ENCODE measurements at places on chromosomes 16 and 17. TPM values are rescaled to one million over a fixed set of nuclear protein-coding genes. Genes with fewer than 3 reads are reported as not detected.

GRCh38 chr16:4944333-4945281 lies 7.7 kb upstream of the PPL start:
- H3K4me1 ChIP-seq: peaks cover 37% of the 10 kb centered on the region
- H3K36me3 ChIP-seq: no peaks in the 10 kb centered on the region
- peak; percentile 95 for DNase-seq
- H3K27me3 ChIP-seq: no peaks in the 10 kb centered on the region
- H3K4me3 ChIP-seq: no peak overlapping the region
- H3K27ac ChIP-seq: peak overlapping the region; percentile 73

GRCh38 chr17:42647778-42648177 lies 11.3 kb upstream of the TUBG2 start:
- H3K4me1 ChIP-seq: no peaks in the 10 kb centered on the region
- H3K27ac ChIP-seq: no peak overlapping the region
- no peaks in the 10 kb centered on the region for H3K27me3 ChIP-seq
- H3K4me3 ChIP-seq: no peak overlapping the region

DNA sequence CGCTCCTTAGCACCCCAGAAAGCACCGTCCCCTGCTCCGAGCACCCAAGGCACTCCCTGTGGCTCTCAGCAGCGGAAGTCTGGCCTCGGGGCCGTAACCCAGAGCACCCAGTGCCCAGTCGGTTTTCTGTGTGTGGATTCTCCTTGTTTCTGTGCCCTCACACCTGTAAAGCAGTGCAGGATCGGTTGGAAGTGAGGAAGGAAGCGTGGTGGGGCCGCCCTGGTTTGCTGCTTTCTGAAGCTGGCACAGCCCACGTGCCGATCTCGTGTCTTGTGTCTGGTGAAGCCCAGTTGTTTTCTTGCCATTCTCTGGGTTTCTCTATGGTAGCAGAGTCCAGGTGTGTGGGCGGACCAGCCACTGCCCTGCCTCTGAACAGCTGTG lies 3.7 kb downstream of the ACSF3 start:
- H3K27ac ChIP-seq: no peak overlapping the region
- H3K27me3 ChIP-seq: no peaks in the 10 kb centered on the region
- DNase-seq: no peak
- H3K36me3 ChIP-seq: peaks cover 18% of the 10 kb centered on the region
- peaks cover 16% of the 10 kb centered on the region for H3K4me1 ChIP-seq

- no peak overlapping the region for H3K27ac ChIP-seq
- no peak overlapping the region for H3K4me3 ChIP-seq
- H3K36me3 ChIP-seq: no peaks in the 10 kb centered on the region
Observed at GRCh38 chr17:52148969-52149351, 9.6 kb downstream of the CA10 start.

GRCh38 chr16:75679366-75679765 lies 2.6 kb upstream of the CPHXL2 start:
- H3K4me1 ChIP-seq: no peaks in the 10 kb centered on the region
- H3K4me3 ChIP-seq: no peak overlapping the region
- H3K36me3 ChIP-seq: no peaks in the 10 kb centered on the region
- DNase-seq: no peak
- H3K27ac ChIP-seq: no peak overlapping the region

- H3K27me3 ChIP-seq: no peaks in the 10 kb centered on the region
- H3K4me1 ChIP-seq: peaks cover 9% of the 10 kb centered on the region
- peaks cover 18% of the 10 kb centered on the region for H3K36me3 ChIP-seq
- peak; percentile 93 for DNase-seq
- peak overlapping the region; percentile 80 for H3K27ac ChIP-seq
Observed at GRCh38 chr16:31477220-31478216, 5.4 kb upstream of the SLC5A2 start.

Gene SLC4A1
- 0.43 TPM for total RNA-seq

Gene GRN
- 722 TPM for total RNA-seq

Gene ZNHIT3
- 29.0 TPM for total RNA-seq

Data from upper lobe of right lung (tissue), 1 donor.